ENCODE measurements at places on chromosomes 7 and 10.

DNA sequence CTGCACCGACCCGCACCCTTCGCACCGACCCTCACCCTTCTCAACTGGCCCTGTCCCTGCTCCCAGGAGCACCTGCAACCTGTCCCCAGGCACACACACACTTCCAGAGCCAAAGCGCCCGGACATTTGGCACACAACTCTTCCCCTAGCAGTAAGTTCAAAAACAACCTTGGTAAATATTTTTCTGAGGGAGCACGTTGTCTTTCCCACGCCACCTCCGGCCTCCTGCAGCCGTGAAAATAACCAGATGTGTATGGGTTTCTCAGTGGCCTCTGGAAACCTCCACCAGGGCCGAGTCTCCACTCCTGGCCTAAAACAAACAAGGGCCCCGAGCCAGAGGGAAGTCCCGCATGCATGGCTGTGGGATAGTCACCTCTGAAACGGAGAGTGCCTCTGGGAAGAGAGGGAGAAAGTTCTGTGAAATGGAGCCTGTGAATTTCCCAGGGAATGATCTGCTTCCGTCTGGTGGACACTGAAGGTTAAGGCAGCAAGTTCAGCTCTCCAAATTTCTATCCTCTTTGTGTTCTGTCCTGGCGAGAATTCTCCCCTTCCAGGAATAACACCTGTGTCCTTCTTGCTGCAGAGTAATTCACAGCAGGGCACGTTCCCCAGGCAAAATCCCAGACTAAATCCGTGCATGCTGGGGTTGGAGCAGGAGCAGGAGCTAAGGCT, 15.8 kb downstream of the PODXL start:
- DNase-seq = no peak

DNA sequence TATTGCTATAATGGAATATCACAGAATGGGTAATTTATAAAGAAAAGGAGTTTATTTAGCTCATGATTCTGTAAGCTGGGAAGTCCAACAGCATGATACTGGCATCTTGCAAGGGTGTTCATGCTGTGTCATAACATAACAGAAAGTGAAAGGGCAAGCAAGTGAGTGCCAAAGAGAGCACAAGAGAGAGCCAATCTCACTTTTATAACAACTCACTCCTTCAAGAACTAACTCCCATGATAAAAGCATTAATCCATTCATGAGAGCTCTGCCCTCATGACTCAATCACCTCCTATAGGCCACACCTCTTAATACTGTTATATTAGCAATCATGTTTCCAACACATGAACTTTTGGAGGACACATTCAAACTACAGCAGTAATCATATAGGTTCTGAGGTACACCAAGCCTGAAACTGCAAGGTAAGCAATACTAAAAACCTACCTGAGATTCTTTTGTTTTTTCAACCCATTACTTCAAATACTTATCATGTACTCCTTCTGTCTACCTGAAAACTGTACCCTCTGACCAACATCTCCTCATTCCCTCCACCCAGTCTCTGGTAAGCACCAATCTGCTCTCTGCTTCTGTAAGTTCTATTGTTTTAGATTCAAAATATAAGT, 219.7 kb downstream of the MTERF1 start:
- DNase-seq = no peak

- DNase-seq = peak; percentile 39
Observed at GRCh38 chr7:70520611-70521010, 611.3 kb upstream of the GALNT17 start.

DNA sequence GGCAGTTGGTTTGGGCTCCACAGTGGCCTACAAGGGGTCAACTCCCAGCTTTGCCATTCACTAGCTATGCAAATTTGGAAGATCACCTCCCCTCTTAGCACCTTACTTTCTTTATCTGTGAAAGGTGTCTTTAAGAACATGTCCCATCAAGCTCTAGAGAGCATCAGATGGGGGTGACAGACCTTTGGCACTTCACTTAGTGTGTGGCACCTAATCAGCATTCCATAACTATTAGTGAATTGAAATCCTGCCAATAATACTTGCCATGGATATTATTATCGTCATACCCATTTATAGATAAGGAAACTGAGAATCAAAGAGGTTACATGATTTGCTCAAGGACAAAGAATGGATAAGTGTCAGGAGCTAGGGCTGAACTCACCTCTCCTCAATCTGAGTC, 51.9 kb downstream of the PLPP4 start:
- DNase-seq = peak; percentile 6

DNA sequence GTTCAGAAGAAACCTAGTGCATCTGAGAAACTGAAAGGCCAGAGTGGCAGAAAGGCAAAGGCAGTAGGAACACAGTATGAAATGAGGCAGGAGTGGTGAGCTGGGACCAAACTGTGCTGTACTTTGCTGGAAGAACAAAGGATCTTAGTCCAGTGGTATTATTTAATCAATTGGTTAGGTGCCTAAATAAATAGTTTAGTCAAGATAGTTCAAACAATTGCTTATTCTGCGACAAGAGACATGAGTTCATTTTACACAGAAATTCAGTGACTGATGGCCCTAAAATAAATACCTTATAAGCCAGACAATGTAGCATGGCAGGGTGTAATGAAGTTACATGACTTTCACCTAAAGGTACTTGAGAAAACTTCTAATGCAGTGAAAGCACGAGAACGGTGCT, 181.8 kb upstream of the LRRN3 start:
- no peak for DNase-seq
